ENCODE measurements at places on chromosomes 16 and 17. TPM values are rescaled to one million over a fixed set of nuclear protein-coding genes. Genes with fewer than 3 reads are reported as not detected.
A peak's percentile ranks its signal among the peaks of the same experiment; 100 is the strongest.

The VTN gene
- total RNA-seq = 36.9 TPM

The SSTR5 gene
- total RNA-seq = 14.7 TPM

The ATAD5 gene
- total RNA-seq = 0.65 TPM

The TVP23B gene
- 24.3 TPM for total RNA-seq

The DLX3 gene
- not detected for total RNA-seq

The IGFBP4 gene
- 228 TPM for total RNA-seq

The BTBD17 gene
- not detected for total RNA-seq

The GLOD4 gene
- 21.2 TPM for total RNA-seq

The TPPP3 gene
- 9.5 TPM for total RNA-seq

The SCNN1B gene
- 0.27 TPM for total RNA-seq

The EXOC3L1 gene
- 4.1 TPM for total RNA-seq

DNA sequence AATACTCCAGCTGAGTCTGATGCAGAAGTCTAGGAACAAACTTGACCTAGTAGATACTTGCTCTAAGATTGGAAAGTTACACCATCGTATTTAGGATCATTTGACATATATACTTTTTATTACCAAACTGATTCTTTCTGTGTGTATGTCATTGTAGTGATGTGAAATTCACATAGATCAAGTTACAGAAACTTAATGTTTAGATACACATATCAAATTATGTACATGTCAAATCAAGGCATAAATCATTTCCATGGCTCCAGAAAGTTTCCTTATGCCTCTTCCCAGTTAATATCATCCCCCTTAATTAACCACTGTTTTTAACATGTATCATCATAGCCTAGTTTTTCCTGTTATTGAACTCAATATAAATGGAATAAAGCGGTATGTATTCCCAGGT is 292.0 kb upstream of the CDH11 start:
- DNase-seq = no peak

DNA sequence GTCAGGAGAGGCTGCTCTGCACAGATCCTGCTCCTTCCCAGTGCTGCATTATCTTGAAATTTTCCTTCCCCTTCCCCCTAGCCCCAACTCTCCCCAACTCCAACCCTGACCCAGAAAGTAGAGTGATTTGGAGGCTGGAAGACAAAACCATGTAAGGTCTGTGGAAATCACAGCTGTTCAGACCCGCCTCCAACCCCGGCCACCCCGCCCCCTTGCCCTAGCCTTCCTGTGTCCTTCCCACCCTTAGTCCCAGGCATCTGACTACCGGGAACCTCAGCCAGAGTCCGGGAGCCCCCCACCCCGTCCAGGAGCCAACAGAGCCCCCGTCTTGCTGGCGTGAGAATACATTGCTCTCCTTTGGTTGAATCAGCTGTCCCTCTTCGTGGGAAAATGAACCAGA is at the start of gene AOC3:
TSS of gene AOC3 (plus strand) at position 246 of the 400 bp plus-strand sequence. CDS start at position 391, 145 bp downstream.
- no peak for DNase-seq

GRCh38 chr16:984121-984694 is 2.6 kb downstream of the SOX8 start:
- DNase-seq = no peak

GRCh38 chr16:58481931-58482330 is 18.0 kb upstream of the NDRG4 start:
- DNase-seq = no peak

GRCh38 chr16:660459-661183 is 7.3 kb upstream of the RHOT2 start:
- DNase-seq = peak; percentile 96

DNA sequence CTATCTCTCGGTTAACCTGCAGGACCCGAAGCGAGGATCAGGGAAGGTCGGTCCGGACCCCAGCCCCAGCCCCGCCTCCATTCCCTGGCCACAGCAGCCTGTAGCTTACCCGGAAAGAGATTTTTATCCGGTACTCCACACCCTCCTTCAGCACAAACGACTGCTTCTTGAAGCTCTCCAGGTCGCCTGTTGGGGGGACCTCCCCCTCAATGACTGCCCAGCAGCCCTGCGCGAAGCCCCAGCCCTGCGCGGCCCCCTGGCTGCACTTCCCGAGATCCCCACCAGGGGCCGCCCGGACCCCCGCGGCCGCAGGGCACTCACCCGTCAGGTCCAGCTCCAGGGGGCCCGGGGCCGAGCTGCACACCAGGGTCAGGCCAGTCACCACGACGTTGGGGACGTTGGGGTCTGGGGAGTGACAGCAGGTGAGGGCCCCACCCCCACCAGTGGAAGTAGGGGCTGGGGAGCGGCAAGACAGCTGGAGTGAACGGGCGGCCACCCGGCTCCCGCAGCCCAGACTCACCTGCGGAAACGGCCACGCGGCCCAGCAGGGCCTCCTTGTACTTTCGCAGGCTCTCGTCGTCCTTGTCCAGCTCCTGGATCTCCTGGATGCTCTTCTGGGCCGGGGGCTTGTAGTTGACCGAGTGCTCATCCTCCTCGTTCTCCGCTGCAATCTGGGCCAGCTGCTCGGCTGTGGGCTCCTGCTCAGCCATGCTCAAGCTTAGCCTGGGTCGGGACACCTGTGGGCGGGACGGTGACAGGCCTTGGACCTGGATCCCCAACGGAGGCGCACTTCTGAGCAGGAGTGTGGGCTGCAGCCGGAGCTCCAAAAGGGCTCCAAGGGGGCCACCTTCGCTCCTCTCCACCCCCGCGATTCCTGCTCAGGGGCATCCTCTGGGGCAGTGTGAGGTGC is 1.7 kb downstream of the ARHGDIA start:
- peak; percentile 85 for DNase-seq

GRCh38 chr16:83899978-83900377 is 1.1 kb downstream of the MLYCD start:
- no peak for DNase-seq

- no peak for DNase-seq
Observed at GRCh38 chr17:16286947-16287562, 66.2 kb downstream of the CENPV start.

DNA sequence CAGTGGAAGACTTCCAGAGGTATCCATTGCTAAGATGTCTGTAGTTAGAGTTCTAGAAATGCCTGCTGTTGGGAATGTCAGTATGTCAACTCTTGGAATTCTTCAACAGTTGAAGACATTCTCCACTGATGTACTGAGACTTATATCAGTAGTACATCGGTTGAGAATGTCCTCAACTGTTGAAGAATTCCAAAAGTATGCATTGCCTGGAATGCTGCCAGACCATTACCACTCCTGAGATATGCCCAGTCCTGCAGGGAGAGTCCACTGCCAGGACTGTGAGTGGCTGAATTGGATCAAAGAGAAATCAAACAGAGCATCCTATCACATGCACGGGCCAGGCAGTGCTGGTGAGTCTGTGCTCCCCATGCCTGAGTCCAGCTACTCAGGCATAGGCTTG is 42.0 kb downstream of the IL21R start:
- DNase-seq = no peak

DNA sequence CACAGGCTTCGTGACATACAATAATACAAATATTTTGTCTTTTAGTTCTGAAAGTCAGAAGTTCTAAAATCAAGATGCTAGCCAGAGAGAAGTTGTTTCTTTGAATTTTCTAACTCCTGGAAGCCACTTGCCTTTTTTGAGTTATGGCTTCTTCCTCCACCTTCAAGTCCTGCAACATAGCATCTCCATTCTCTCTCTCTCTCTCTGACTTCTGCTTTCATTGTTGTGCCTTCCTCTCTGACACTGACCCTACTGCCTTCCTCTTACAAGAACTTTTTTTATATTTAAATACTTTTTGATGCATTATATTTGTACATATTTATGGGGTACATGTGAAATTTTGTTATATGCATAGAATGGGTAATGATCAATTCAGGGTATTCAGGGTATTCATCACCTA is 205.9 kb downstream of the MAP2K6 start:
- DNase-seq = no peak

GRCh38 chr17:65198653-65199382 is 61.6 kb downstream of the RGS9 start:
- DNase-seq = no peak

DNA sequence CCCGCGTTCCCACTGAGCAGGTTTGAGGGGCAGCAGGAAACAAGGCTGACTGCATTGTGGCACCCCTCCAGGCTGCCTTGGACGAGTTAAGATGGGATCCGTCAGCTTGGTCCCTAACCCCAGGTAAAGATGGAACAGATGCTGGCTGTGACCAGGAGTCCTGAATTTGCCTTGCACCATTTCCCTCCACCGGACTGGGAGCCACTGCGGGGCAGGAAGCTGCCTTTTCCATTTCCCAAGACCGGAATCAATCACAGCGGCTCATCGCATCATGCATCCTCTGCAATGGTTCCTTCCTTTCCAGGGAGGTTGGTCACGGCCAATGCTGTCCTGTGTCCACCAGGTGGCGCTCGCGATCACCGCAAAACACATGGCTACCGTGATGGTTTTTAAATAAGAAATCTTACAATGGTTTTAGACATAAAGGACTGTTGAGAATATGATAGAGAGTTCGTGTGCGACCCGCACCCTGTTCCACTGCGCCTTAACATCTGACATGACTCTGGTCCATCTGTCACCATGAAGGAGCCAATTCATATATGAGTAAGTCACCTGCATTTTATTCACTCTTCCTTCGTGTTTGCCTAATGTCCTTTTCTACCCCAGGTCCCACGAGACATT is 6.8 kb upstream of the MEAK7 start:
- peak; percentile 91 for DNase-seq

DNA sequence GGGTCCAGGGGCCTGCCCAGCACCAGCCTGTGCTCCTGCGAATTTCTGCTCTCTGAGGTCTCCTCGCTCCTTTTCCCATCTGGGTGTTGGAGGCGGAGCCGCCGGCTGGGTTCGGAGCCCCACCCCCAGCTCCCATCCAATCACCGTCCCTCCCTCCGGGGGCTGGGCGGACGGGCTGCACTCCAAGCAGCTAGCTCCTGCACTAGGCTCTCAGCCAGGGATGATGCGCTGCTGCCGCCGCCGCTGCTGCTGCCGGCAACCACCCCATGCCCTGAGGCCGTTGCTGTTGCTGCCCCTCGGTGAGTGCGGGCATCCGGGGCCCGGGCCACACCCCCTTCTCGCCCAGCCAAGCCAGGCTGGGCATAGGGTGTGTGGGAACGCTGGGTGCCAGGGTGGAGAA is at the start of gene NRN1L:
TSS of gene NRN1L (plus strand) at position 202 of the 400 bp plus-strand sequence. CDS start at position 221, 19 bp downstream.
- peak; percentile 89 for DNase-seq

DNA sequence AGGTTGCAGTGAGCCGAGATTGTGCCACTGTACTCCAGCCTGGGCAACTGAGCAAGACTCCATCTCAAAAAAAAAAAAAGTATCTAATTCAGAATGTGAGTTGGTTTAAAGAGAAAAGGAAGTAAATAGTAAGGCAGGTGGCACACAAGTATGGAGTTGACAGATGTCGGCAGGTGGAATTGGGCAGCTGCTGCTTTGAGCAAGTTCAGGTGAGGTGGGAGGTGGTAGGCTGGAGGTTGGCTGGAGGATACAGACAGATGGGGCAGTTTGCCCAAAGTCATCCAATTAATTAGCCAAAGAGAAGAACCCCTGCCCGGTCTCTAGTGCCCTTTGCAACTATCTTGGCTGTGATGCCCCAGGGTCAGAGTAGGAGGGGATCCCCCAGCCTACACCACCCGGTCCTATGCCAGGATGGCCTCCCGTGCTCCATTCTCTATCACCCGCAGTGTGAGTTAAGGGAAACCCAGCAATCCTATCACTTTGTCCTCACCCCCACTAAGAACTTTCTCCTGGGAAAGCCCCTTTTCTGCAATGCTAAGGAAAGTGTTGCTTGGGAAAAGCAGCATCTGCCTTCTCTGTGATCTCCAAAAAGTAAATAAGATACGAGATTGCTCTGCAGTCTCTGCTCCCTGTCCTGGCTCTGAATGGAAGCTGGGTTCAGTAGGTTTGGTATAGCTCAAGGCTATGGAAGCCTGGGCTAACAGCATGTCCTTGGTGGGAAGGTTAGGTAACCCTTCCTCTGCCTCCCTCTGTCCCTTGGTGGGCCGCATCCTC is 32.2 kb downstream of the SLC12A3 start:
- peak; percentile 14 for DNase-seq

- DNase-seq = no peak
Observed at GRCh38 chr16:9844361-9844760, 337.9 kb downstream of the GRIN2A start.

GRCh38 chr17:69175625-69176456 is 34.1 kb upstream of the ABCA6 start:
- no peak for DNase-seq

DNA sequence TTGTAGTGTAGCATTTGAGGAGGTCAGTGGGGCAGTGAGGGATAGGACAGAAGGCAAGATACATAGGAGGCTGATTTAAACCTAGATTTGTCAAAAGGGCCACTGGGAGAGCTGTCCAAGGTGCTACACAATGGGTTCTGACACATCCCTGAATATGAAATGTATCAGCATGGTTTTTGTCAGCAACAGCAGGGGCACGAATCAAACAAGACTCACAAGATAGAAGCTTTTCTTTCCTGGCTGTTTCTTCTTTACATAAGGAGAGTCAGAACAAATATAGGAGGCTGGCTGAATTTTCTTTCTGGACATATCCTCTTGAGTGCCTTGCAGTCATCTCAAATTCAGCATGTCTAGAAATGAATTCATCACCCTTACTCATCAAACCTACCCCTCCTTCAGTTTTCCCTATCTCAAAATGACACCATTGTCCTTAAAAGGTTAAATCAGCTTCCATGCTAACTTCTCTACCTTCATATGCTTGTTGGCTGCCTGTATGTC is 130.5 kb downstream of the NPIPB5 start:
- no peak for DNase-seq

GRCh38 chr16:19011169-19011731 is 27.5 kb downstream of the TMC7 start:
- no peak for DNase-seq

DNA sequence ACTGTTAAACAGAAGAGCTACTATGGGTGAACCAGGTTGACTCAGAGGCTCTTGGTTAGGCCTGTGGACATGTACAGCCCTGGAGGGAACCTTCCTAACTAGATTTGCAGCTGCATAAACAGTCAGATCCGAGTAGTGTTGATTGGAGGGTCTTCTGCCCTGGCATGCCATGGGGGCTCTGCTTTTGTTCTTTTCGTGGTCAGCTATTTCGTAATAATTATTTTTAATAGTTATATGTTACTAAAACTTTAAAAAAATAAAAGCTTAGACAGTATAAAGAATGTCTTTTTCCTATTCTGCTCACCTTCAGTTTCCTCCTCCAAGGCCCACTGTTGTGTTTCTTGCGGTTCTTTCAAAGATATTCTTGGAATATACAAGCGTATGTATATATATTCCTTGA is 67.4 kb upstream of the CLEC18A start:
- no peak for DNase-seq

- DNase-seq = no peak
Observed at GRCh38 chr16:67302076-67302475, 22.7 kb downstream of the PLEKHG4 start.

- DNase-seq = no peak
Observed at GRCh38 chr17:7882068-7882467, 6.5 kb upstream of the CHD3 start.

GRCh38 chr16:83992624-83993023 is 24.6 kb downstream of the NECAB2 start:
- peak; percentile 52 for DNase-seq

DNA sequence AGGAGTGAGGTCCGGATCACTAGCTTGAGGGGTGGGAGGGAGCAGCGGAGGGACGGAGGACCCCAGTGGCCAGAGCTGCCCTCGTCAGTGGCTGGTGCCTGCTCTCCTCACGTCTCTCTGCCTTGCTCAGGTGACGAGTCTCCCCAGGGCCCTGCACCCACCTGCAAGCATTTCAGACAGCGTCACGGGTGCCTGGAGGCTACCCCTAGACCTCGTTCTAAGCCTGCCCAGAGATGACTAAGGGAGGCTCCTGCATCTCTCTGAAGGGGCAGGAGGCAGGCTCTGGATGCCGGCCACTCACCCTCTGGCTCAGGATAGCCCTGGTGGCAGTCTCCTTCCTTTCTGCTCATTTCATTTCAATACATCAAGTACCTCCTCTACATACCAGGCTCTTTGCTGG is 68.8 kb downstream of the MRC2 start:
- no peak for DNase-seq

GRCh38 chr16:15949210-15950160 is at the start of gene ABCC1:
ABCC1 (plus strand) TSS chr16:15949616; CDS start chr16:15949752, 136 bp downstream.
- DNase-seq = no peak
